Stomach (tissue), 19 donors: ENCODE measurements at places on chromosomes 2 and 18. TPM values are rescaled to one million over a fixed set of nuclear protein-coding genes. Genes with fewer than 3 reads are reported as not detected.

MOB1A gene
- 74.1 TPM for total RNA-seq

RPIA gene
- total RNA-seq = 26.8 TPM

KYNU gene
- total RNA-seq = not detected

DNA sequence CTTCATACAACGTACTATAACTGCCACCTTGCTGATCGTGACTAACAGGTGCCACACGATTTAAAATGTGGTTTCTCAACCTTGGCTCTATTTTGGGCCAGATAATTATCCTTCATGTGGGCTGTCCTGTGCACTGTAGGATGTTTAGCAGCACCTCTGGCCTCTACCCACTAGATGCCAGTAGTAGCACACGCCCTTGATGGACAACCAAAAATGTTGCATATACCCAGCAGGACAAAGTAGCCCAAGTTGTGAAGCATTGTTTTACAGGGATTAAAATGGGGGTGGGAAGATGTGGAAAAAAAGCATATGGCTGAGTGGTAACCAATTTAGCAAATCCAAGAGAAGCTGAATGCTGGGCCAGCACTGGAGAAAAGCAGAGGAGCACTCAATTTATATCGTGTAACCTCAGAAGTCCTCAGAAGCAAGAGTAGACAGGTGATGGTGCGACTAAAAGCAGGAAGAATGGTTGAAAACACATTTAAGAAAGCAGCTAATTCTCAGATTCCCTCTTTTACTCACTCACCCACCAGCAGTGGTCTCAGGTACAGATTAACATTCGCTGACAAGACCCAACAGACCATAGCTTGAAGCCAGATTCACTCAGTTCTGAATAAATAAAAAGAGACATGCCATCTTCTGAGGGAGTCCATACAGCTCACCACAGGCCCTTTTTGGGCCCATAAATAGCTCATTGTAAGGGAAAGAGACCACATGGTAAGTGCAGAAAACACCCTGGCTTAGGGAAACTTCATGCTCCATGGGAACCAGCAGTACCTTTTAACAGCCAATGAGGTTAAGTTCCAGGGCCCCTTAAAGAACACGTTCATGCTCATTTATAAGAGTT, 50.6 kb downstream of the RAPH1 start:
- DNase-seq = peak; percentile 32

DNA sequence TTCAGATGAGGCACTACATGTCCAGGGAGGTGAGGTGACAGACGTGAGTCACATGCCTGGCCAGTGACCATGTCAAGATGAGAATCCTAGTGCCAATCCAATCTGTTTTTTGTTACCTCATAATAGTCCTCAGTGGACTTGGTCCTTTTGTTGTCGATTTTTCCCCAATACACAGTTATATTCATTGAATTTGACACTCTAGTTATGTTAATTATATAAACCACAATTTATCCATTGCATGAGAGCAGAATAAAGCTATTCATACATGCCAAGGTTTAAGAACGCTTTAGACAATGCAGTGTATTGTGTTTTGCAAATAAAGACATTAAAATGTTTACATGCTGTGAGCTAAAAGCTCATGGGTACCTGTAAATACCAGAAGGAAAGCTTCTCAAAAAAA, 21.6 kb upstream of the TMEFF2 start:
- DNase-seq = no peak

DNA sequence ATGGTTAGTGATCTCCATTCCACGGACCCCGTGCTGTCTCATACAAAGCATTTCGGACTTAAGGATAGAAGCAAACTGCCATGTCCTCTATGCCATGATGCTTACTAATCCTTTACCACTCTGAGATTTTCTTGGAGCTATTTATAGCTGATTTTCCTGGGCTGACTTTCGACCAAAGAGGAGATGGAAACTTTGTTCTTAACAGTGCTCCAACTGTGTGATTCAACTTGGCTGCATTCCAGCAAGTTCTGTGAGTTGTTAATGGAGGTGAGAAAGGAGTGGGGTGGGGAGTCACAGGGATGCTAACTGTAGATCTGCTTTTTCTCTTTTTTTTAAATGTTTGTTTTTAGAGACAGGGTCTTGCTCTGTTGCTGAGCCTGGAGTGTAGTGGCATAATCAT, 45.5 kb upstream of the MSH2 start:
- no peak for DNase-seq

- DNase-seq = no peak
Observed at GRCh38 chr2:111519071-111519470, 364.9 kb downstream of the ANAPC1 start.
